IPS-NIHi11 (cell line): ENCODE measurements at places on chromosomes 13 and 19.
A peak's percentile ranks its signal among the peaks of the same experiment; 100 is the strongest.

GRCh38 chr19:29807870-29808405, 3.9 kb upstream of the CCNE1 start:
- DNase-seq: no peak

DNA sequence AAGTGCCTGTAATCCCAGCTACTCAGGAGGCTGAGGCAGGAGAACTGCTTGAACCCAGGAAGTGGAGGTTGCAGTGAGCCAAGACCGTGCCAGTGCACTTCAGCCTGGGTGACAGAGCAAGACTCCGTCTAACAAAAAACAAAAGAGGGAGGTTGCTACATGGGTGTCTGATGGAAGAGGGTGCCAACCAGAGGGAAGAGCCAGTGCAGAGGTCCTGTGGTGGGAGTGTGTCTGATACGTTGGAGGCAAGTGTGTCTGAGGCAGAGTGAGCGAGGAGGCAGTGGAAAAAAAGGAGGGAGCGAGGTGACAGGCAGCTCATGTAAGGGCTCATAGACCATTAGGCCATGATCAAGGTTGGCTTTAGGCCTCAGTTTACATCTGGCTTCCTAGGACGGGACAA, 6.8 kb downstream of the PDE4A start:
- no peak for DNase-seq

GRCh38 chr19:16957151-16957701, 68.4 kb downstream of the F2RL3 start:
- peak; percentile 57 for DNase-seq

DNA sequence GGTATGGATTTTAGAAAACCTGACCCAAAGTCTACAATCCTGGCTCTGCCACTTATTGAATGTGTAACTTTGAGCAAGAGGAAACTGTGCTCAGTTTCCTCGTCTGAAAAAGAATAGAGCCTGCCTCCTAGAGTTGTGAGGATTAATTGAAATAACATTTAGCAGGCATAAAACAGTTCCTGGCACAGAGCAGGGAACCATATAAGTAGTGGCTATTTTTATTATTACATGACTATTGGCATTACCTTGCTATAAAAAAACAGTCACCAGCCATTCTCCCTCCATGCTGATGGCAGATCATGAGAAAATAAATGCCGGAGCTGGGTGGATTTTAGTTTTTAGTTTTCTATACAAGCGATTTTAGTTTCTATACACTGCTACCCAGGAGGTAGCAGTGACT, 5.8 kb downstream of the DOCK9 start:
- no peak for DNase-seq

- DNase-seq: no peak
Measured at GRCh38 chr19:18000480-18000914, 7.5 kb upstream of the ARRDC2 start.

- DNase-seq: peak; percentile 95
Measured at GRCh38 chr19:3932931-3933810, at the start of gene NMRK2. Gene NMRK2, plus strand, starts transcription at chr19:3933069. Its CDS starts 603 bp downstream, at chr19:3933672.

DNA sequence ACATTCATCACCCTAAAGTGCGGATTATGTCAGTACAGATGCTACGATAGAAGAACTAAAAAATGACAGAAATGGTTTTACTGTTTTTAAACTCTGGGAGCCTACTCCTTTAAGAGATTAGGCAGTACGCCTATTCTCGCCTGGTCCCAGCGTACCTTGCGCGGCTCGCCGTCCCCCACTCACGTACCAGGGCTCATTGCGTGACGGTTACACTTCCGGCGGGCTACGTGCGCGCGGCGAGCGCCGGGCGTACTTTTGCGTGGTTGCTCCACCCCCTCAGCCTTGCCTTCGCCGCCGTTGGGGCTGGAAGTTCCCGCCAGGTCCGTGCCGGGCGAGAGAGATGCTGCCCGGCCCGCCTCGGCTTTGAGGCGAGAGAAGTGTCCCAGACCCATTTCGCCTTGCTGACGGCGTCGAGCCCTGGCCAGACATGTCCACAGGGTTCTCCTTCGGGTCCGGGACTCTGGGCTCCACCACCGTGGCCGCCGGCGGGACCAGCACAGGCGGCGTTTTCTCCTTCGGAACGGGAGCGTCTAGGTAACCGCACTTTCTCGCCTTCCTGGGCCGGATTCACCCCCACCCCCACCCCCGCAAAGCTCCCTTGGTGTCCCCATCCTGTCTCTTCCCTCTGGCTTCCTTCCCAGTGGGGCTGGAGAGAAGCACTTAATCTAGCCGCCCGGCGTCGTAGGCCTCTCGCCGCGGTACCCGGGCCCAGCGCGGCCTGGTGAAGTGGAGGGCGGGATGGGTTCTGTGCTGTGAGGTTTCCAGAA, at the start of gene NUP58:
NUP58 (plus strand) TSS at position 279 of the 767 bp plus-strand sequence; CDS start at position 428, 149 bp downstream.
- DNase-seq: peak; percentile 88

DNA sequence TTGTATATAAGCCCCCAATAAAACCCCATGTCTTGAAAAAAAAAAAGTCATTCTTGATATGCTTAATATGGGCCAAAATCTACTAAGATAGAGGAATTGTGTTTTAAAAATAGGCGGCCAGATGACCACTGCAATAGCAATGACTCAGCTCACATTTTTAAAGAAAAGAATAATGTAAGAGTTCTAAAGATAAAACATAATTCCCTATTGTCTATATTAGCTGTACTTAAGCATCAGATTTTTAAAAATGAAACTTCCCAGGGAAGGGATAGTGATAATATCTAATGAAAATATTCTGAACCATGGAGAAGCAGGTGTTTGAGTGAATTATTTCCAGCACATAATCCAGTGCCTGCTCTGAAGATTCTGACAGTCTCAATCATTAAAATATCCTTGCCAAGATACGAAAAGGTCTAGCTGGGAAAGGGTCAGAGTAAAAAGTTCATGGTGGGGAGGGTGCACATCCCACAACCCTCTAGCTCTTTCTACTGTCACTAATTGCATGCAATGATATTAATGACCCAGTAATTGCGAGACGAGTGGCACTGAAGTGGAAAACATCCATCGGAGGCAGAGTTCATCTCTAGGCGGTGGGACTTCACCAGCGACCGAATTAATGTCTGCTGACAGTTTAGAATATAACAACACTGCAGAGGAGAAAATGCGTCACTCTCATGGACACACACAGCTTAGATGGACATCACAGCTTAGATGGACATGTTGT, 31.6 kb downstream of the EFNB2 start:
- no peak for DNase-seq

GRCh38 chr13:30985637-30986205, 53.3 kb downstream of the TEX26 start:
- no peak for DNase-seq

- DNase-seq: peak; percentile 81
Measured at GRCh38 chr19:42529248-42529764, 1.0 kb upstream of the CEACAM1 start.

GRCh38 chr13:111533900-111534683, 213.7 kb downstream of the TEX29 start:
- DNase-seq: no peak

DNA sequence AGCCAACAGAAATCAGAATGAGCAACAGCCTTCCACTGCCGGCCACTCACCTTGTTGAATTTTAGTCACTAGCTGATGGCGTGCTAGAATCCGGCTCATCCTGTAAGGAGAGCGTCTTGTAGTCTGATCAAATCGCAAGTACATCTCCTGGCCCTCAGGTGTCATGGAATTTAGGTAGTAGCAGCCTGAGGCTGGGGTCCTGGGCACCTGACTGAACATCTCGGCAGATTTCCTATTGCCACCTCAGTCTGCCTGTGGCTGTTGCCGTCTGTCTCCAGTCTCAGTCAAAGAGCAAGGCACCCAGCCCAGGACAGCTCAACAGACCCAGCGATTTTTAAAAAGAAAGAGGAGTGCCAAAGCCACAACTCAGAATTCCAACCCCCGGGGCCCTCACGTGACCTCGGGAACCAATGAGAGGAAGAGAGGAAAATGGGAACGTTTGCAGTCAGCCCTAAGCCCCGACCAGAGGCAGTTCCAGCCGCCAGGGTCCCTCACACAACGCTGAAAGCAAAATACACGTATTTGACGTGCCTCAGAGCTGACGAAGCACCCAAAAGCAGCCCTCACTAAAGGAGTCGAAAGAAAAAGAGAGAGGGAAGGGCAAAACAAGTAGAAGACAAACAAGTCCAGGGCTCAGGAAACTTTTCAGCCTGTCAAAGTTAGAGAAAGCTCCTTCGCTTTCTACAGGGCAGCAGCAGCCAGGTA, at the start of gene STARD13:
STARD13 (minus strand) TSS at position 336 of the 705 bp plus-strand sequence; CDS start at position 219, 117 bp downstream.
- DNase-seq: peak; percentile 94

- DNase-seq: no peak
Measured at GRCh38 chr19:51750400-51751094, 1.1 kb downstream of the FPR1 start.

DNA sequence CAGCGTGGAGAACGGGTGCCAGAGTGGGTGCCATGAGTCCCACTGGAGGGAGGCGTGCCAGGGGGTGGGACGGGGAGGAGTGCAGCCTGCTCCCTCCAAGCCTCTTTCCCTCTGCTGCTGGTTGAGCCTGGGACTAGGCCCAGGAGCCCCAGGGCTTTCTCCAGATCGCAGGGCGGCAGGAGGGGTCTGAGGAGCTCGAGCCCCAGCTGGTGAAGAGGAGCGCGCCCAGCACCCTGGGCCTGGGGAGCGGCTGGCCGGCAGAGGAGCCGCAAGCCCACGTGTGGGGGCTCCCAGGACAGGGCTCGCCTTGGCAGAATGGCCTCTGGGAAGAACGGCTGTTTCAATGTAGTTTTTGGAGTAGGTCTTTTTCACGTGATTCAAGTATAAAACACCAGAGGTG, 12.2 kb upstream of the DCUN1D2 start:
- DNase-seq: no peak

DNA sequence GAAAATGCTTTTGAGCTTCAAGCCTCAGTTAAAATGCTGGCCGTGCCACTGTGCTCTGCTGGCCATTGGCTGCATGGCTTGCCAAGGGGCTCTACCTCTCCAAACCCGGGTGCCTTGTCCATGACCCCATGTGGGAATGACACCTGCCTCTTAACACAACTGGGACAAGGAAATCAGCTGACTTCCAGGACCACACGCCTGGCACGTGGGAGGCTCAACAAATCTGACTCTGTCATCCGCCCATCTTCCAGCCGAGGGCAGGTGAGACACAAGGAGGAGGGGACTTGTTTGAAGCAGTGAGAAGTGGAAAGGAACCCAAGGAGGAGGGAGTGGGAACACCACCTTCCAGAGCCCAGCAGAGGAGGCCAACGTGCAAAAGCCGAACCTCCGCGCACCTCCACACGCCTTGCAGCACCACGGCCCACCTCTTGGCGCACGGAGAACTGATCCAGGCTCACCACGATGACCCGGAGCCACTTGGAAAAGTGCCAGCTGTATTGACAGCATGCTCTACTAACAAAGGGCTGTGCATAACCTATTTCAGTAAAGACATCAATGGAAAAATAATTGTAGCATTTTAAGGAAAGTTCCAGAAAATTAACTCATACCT, 38.3 kb downstream of the COL4A1 start:
- no peak for DNase-seq

- DNase-seq: no peak
Measured at GRCh38 chr13:67136157-67136556, 94.0 kb downstream of the PCDH9 start.

- DNase-seq: no peak
Measured at GRCh38 chr13:103358255-103358932, 292.2 kb upstream of the SLC10A2 start.

GRCh38 chr13:80454245-80454644, 113.3 kb upstream of the SPRY2 start:
- DNase-seq: no peak

DNA sequence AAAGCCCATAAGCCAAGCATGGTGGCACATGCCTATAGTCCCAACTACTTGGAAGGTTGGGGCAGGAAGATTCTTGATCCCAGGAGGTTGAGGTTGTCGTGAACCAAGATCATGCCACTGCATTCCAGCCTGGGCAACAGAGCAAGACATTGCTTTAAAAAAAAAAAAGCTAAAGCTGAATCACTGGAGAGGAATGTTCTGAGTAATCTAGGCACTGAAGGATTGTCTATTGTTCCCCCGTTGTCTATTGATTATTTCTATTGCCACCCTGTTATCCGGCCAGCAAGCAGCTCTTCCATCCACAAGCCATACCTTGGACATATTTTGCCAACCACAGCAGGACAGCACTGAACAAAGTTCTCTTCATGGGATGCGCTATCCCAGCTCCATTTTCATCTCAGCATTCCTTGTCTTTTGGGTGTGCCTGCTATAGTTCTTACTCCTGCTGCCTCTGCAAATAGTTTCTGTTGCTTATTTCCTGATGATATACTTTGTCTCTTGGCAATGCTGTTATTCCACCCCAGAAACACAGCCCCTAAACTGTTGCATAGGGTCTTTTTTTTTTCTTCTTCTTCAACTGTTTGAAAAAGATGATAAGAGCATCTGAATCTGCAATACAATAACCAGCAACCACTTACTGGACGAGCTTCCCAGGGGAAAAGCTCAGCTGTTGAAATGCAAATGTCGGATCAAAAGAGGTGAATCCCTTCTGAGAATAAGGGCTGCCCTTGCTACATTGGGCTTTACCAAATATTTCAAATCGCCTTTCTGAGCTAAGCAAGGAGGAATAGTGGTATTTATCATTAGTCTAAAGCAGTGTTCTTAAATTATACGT, 22.2 kb upstream of the SIAH3 start:
- DNase-seq: peak; percentile 31

GRCh38 chr13:25771202-25771601, 280.6 kb downstream of the SHISA2 start:
- no peak for DNase-seq

DNA sequence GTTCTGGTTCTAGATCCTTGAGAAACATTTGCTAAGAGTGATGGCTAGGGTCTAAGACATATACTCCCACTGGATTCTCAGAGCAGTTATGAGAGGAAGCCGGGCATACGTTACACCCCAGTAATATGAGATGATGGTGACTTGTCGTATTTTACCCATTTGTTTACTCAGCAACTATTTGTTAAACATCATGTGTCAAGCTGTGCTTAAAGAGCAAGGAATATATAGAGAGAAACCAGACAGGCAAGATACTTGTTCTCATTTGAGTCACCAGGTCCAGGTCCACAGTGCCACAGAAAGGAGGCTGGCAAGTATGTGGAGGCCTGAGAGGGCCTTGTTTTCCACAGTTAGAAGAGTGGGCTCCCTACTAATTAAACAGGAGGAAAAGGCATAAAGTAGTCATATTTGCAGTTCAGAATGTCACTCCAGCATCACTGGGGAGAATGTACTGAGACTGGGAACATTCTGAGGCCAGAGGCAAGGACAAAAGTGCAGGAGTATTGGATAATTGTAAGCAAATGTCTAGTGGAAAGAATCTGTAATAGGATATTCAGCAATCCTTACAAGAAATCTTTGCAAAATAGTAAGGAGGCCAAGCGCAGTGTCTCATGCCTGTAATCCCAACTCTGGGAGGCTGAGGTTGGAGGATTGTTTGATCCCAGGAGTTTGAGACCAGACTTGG, 142.2 kb downstream of the IRS2 start:
- no peak for DNase-seq

- no peak for DNase-seq
Measured at GRCh38 chr13:50846861-50847475, 3.5 kb upstream of the DLEU7 start.

- no peak for DNase-seq
Measured at GRCh38 chr19:28519952-28520861, 692.7 kb downstream of the UQCRFS1 start.

GRCh38 chr13:77619655-77620054, 77.8 kb upstream of the SLAIN1 start:
- DNase-seq: no peak
